Articular chondrocyte of knee joint (primary cell): ENCODE measurements at places on chromosomes 6 and 20. TPM values are rescaled to one million over a fixed set of nuclear protein-coding genes. Genes with fewer than 3 reads are reported as not detected.

Gene COMMD7
- 46.0 and 56.1 TPM in 2 replicates for total RNA-seq

Gene OR2H2
- not detected in 2 replicates for total RNA-seq

Gene DPPA5
- not detected in 2 replicates for total RNA-seq

Gene HLA-DOB
- total RNA-seq = 0.32 TPM in 1 of 2 replicates, not detected in the other

Gene GSTA2
- total RNA-seq = not detected in 2 replicates

Gene SLC17A1
- not detected in 2 replicates for total RNA-seq

Gene FAM83B
- under 0.01 and 0.11 TPM in 2 replicates for total RNA-seq

Gene MDFI
- total RNA-seq = 4.0 and 7.8 TPM in 2 replicates

Gene PERP
- total RNA-seq = 28.5 and 34.5 TPM in 2 replicates

Gene ROMO1
- 141 and 230 TPM in 2 replicates for total RNA-seq

Gene GRM1
- 0.22 and 0.26 TPM in 2 replicates for total RNA-seq

Gene SLC22A1
- 0.52 and 1.1 TPM in 2 replicates for total RNA-seq

Gene SDHAF4
- 7.5 and 9.3 TPM in 2 replicates for total RNA-seq

Gene PDYN
- not detected in 2 replicates for total RNA-seq

Gene MYMX
- not detected in 2 replicates for total RNA-seq

Gene CFB
- total RNA-seq = 26.9 and 34.6 TPM in 2 replicates

Gene SPDEF
- not detected in 2 replicates for total RNA-seq

Gene MAD2L1BP
- total RNA-seq = 26.1 and 29.3 TPM in 2 replicates

Gene SGK2
- 0.52 and 1.4 TPM in 2 replicates for total RNA-seq

Gene SLC22A7
- not detected in 2 replicates for total RNA-seq

Gene SLC24A3
- 0.26 and 2.3 TPM in 2 replicates for total RNA-seq

Gene TBX18
- total RNA-seq = 32.0 and 72.9 TPM in 2 replicates

Gene PSORS1C2
- not detected in 2 replicates for total RNA-seq

Gene CCN5
- total RNA-seq = 21.1 and 76.7 TPM in 2 replicates

Gene MYCT1
- 0.13 and 0.32 TPM in 2 replicates for total RNA-seq

Gene ZBTB46
- total RNA-seq = 3.5 and 4.4 TPM in 2 replicates

Gene PAX1
- not detected in 2 replicates for total RNA-seq

Gene RALGAPB
- total RNA-seq = 41.4 and 42.5 TPM in 2 replicates

Gene CST5
- total RNA-seq = not detected in 2 replicates

Gene COL9A1
- total RNA-seq = under 0.01 TPM in 2 replicates

Gene PDE7B
- total RNA-seq = 25.7 and 32.8 TPM in 2 replicates

Gene PPARD
- 7.7 and 9.0 TPM in 2 replicates for total RNA-seq

Gene ORC3
- total RNA-seq = 34.0 and 39.2 TPM in 2 replicates

Gene TTLL9
- 0.11 and 0.26 TPM in 2 replicates for total RNA-seq
